T47D (cell line): ENCODE measurements at places on chromosomes 2 and 18.

DNA sequence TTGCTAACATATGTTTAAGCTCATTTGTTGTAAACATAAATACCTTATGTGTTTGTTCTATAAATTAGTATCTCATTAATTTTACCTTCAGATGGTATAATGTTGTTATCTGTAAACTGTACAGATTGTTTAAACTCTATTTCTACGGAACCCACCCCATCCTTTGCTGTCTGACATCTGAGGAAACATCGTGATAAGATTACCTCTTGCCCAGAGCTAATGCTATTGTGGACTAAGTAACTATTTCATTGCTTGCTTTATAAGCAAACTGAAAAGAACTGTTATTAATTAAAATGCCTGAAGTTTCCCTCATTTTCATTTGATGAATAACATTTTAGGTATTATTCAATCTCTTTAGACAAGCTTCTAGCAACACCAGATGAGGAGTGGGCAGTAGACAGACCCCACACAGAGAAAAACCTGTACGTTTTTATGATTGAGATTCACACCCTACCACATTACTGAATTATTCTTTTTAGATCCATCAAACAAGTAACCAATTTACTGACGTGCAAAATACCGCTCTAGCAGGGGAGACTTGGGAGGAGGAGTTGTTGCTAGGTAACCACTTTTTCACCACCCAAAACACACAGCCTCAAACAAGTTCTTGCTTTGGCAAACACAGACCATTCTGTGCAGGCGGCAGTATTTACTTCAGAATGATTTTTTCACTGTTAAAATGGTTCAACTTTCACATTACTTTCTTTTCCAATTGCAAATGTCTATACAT lies 1.9 kb upstream of the SYT4 start:
- DNase-seq = peak; percentile 48

GRCh38 chr2:168054657-168055056 lies 192.7 kb downstream of the STK39 start:
- no peak for DNase-seq

DNA sequence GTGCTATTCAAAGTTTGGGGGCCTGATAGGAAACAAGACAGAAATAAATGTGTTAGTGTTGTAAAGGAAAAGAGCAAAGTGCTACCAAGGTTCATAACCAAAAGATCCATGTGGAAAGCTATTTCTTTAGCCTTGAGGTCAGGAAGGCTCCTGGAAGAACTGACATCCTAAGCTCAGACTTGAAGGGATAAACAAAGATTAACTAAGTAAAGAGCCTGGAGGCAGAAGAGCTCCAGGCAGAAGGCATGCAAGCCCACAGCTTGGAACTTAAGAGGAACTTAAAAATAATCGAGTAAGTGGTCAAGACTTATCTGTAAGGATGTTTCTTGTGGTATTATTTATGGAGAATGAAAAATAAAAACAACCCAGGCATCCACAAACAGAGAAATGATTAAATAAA lies 245.0 kb upstream of the MGAT5 start:
- no peak for DNase-seq

- DNase-seq = no peak
Measured at GRCh38 chr18:77323640-77324299, 74.1 kb downstream of the GALR1 start.

- DNase-seq = no peak
Measured at GRCh38 chr2:55338268-55338667, 69.2 kb upstream of the MTIF2 start.

DNA sequence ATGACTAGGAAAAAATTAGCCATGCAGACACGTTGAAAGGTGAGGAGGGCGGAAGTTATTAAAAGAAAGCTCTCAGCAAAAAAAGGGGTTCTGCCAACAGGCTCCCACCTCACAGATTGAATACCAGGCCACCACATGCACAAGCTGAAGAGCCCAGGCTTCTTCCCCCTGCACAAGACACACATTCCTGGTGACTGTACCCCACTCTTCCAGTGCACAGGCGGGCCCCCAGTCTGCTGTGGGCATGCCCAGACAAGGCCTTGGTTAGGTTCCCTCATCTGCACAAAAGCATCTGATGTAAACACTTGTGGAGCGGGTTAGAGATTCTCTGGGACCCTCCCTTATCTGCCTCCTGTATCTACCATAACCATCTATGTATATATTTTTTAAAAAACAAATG lies 81.7 kb downstream of the AGPS start:
- DNase-seq = no peak

DNA sequence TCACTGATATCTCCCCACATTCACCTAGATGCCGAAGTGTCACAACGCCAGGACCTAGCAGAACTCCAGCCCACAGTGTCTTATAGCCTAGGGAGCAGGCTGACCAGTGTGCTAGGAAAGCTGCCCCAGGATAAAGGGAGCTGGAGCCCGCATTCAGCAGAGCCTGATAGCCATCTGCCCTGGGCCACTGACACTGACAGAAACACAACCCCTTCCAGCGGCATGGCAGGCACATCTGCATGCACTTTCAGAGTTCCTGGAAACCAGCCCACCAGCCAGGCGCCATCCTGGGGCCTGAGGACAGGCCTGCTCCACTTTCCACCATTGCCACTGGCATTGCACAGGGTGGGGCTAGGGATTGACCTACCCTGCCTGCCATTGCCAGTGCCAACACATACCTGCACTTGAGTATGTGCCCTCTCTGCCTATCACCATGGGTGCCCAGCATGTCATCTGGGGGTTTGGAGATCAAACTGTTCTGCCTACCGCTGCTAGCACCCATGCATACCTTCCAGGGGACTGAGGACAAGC lies 290.1 kb upstream of the KLHL14 start:
- no peak for DNase-seq

- no peak for DNase-seq
Measured at GRCh38 chr2:219944866-219945265, 317.4 kb downstream of the SLC4A3 start.

- peak; percentile 69 for DNase-seq
Measured at GRCh38 chr2:230007931-230008707, 60.6 kb downstream of the SLC16A14 start.

- no peak for DNase-seq
Measured at GRCh38 chr2:69958480-69958879, 3.0 kb downstream of the ASPRV1 start.

DNA sequence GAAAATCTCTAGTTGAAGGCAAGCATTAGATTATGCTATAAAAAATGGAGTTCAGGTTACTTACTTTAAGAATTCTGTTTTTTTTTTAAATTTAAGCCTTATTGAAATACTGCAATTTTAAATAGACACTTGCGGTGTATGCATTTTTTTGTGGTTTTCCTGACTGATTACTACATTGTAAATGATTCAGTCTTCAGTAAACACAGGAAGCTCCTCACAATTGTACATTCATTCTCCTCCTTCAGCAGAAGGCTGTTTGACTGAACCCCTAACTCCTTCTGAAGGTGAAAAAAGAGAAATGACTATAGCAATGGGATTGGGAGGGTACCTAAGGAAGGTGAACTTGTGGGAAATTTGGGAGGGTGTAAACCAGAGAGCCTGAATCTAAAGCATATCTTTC lies 136.1 kb downstream of the GCA start:
- DNase-seq = no peak

DNA sequence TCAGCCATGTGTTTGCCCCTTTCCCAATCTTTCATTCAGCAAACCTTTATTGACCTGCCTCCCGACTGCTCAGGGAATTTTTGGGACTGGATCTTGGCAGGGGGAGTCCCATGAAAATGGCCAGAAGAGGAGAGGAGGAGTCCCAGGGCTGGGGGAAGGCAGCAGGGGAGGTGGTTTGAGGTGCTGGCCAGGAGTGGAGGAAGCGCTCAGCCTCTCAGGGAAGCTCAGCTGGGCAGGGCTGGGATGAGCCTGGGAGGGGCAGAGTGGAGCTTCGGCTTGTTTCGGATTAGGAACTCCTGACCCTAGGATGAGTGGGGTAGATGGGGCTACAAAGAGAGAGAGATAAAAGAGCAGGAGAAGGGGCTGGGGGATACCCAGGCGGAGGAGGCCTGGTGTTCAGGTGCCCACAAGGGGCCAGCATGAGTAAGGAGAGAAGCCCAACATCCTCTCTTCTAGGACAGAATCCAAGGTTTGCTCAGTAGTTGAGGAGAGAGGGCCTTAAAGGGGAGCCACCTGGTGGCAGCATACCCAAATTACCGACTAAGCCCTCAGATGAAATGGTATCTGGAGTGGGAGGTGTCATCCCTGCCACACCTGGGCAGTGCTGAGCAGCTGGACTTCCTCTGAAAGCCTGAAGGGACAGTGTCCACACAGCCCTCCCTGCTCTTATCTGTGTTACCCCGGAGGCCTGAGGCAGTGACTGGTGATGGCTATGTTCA lies 91.1 kb downstream of the INHBB start:
- peak; percentile 64 for DNase-seq

- DNase-seq = no peak
Measured at GRCh38 chr2:72515696-72516095, 310.1 kb downstream of the EXOC6B start.

DNA sequence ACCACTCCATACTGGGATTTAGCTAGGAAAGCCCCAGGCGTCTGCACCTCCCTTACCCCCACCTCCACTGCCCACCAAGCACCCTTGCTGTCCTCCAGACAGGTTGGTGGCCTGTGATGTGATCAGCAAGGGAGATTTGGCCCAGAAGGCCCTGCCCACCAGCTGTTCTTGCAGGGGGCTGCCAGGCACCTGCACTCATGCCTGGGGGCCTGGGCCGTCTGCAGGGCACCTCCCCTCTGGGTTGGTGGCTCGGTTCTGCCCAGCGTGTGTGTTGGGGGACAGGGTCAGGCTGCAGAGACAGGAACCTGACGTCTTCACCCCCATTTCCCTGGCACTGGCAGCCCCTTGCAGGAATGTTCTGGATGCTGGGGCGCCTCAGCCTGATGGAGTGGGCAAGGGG lies 5.8 kb downstream of the DNMT3A start:
- no peak for DNase-seq

GRCh38 chr18:9735879-9736278 lies 27.8 kb downstream of the RAB31 start:
- DNase-seq = no peak

- no peak for DNase-seq
Measured at GRCh38 chr2:71849111-71849510, 298.6 kb downstream of the CYP26B1 start.

GRCh38 chr2:203934041-203934492 lies 2.5 kb upstream of the ICOS start:
- DNase-seq = no peak

- DNase-seq = no peak
Measured at GRCh38 chr2:109636317-109636716, 22.2 kb downstream of the SOWAHC start.

- DNase-seq = no peak
Measured at GRCh38 chr2:197539734-197540133, 23.9 kb downstream of the MOB4 start.

DNA sequence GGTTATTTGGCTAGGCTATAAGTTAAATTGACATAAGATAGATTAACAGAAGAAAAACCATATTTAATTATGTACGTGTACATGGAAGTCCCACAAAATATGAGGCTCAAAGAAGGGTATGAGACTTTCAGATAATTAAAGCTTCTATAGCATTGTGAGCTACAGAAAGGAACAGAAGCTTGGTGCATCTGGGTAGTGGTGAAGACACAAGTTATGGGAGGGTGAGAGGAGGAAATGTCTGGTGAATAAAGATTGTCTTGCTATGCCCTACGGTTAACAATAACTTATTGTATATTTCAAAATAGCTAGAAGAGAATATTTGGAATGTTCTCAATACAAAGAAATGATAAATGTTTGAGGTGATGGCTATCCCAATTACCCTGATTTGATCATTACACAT lies 6.8 kb upstream of the FAM124B start:
- no peak for DNase-seq

GRCh38 chr2:65128297-65129190 lies 1.4 kb downstream of the RAB1A start:
- DNase-seq = peak; percentile 7

- DNase-seq = no peak
Measured at GRCh38 chr2:23524261-23524706, 139.3 kb downstream of the KLHL29 start.

DNA sequence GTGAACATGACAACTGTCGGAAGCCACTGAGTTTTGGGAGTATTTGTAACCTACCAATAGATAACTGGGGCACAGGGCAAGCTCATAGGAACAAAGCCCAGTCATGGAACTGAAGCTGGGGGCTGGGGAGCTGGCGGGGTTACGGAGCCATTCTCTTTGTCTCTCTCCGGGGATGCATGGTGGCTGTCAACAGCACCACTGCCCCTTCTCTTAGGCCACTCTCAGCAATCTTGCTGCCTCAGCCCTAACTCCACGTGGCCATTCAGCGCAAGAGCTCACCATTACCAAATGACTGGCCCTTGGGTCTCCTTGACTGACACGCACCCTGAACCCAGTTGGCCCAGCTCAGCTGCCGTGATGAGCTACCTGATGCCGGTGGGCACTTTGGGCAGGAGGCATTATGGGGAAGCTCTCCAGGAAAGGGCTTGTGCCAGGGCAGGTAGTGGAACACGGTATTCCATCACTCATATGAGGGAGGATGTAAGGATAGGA lies 33.6 kb upstream of the ODC1 start:
- DNase-seq = no peak

- DNase-seq = no peak
Measured at GRCh38 chr18:50803592-50803991, 16.2 kb downstream of the MRO start.
